ENCODE measurements at places on chromosomes 5 and 9.

GRCh38 chr9:87180361-87180760 is 233.1 kb upstream of the GAS1 start:
- no peak for DNase-seq

DNA sequence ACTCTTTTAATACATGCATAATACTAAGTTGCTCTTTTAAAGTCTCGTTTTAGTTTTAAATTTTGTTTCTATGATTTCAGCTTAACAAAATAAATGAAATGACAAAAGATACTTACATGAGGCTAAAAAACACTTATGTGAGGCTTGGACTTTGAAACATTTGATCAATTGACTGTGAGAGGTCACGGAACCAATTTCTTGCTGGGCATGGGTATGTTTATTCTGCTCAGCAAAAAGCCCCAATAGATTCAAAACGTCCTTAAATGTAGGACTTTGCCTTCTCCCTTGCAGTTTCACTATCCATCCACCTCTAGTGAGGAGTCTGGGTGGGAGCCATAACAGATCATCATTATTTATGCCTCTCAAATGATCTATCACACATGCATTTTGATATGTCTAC is 191.9 kb downstream of the ZSWIM6 start:
- no peak for DNase-seq

DNA sequence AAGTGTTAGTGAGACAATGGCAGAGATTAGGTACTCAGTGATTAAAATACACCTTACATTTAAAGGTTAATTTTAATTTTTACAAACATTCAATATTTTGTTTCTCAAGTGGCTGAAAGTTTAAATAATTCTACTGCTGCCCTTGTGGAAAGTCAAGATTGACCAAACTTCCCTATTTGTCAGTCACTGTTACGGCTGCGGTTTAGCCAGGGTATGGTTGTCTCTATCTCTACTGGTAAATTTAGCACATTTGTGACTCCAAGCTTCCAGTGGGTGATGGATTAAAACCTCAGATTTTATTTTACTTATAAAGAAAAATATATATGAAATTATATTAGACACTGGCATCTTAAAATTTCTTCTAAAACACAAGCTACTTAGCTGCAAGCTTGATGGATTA is 368.4 kb downstream of the CDH18 start:
- DNase-seq, result no peak

DNA sequence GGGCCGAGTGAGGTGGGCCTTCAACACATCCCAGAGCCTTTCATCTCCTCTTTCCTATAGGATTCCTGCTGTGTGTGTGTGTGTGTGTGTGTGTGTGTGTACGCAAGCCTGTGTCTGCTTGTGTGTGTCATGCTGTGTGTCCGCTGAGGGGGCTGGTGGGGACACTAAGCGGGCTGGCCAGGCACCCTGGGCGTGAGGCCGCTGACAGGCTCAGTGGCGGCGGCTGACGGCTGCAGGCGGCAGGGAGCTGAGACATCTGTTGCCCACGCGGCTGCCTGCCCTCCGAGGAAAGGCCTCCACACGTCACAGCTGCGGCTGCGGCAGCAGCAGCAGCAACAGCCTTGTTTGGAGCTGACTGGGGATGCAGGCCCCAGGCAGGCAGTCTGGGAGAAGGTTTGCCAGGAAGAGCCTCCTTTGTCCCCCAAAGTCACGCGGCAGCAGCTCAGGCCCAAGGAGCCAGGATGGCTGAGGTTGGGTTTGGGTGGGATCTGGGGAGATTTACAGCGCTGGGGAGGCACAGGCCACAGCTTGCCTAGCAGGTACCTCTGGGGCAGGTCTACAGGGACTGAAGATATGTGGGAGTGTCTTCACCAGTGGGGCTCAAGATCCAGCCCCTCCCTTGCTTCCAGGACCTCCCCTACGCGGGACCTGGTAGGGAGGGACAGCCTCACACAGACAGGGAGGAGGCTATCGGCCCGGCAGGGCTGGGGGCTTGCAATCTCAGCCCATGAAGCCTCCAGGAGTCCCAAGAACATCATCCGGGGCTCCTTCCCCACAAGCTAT is 1.8 kb downstream of the PDLIM4 start:
- no peak for DNase-seq

DNA sequence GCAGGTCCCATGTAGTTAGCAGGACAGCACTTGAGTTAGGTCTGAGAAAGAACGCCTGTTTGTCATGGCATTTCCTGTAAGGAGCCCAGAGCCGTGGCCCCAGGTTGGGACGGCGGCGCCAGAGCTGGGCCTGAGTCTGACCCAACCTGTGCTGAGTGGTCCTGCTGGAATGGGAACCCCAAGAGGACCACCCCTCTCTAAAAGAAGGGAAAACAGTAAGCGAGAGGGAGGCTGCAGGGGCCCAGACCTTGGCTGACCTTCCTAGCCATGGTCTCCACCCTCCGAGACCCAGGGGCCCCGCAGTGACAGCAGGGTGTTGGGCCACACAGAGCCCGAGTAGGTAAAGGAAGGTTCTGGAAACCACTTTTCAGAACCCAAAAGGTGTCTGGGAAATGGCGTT is 1.8 kb upstream of the LRRC14B start:
- no peak for DNase-seq

DNA sequence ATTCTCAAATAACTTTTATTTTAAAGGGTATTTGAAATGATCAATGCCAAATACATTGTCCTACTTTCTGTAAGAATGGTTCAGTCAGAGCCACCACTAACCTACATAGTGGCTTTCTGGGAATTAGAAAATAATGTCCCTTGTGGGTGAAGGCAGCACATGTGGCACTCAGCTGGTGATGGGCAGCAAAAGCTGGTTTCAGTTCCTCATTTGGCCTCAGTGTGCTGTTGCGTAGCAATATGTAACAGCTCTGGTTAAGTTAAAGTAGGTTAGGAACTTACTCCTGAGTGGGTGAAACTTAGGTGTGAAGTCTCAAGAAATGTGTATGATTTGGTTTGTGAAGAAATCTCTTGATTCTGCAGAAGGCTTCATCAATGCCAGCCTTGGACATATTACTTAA is 99.6 kb upstream of the SPEF2 start:
- DNase-seq, result no peak

DNA sequence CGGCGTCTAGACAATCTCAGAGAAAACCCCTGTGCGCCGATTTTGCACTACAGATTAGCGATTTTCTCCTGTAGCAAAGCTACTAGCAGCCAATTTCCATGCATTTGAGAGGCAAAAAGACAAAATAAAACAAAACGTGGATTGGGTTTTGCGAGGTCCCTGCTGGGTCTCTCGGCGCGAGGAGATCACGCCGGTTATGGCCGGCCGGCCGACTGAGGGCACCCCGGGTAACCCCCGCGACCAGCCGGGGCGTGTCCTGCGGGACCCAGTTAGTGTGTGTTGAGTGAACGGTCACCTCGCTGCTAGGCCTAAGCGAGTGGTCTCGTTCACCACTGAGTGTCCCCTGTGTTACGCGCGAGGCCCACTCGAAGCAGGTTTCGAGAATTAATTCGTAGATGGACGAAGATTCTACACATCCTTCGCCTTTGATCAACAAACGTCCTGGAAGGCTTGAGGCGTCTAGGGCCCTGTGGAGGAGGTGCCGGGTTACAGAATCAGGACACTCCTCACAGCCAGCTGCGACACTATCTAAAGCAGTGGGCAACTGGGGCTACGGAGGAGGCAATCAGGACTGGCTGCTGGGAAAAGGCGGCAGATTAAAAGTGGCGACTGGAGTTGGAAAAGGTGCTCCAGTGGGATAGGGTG is 764 bp upstream of the VDAC1 start:
- DNase-seq, result no peak

GRCh38 chr9:72141484-72141883 is 7.8 kb upstream of the GDA start:
- DNase-seq, result no peak

GRCh38 chr5:19855931-19856330 is 132.1 kb downstream of the CDH18 start:
- no peak for DNase-seq

DNA sequence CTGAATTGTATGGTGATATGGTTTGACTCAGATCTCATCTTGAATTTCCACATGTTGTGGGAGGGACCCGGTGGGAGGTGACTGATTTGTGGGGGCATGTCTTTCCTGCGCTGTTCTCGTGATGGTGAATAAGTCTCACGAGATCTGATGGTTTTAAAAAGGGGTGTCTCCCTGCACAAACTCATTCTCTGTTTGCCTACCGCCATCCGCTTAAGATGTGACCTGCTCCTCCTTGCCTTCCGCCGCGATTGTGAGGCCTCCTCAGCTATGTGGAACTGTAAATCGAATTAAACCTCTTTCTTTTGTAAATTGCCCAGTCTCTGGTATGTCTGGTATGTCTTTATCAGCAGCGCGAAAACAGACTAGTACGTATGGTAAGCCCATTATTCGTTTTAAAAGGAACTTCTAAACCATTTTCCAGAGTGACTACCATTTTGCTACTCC is 48.7 kb downstream of the SLC36A1 start:
- no peak for DNase-seq

- no peak for DNase-seq
These were observed 9.1 kb downstream of the GFPT2 start for GRCh38 chr5:180343831-180344695.

- no peak for DNase-seq
These were observed 9.3 kb downstream of the TMEM245 start for GRCh38 chr9:109110329-109111021.

GRCh38 chr9:105700668-105701067 is 6.3 kb downstream of the TMEM38B start:
- no peak for DNase-seq

- no peak for DNase-seq
These were observed 145.8 kb downstream of the ACTL7B start for GRCh38 chr9:108709997-108710396.

- no peak for DNase-seq
These were observed 64.9 kb downstream of the ZNF354C start for GRCh38 chr5:179124853-179125788.

GRCh38 chr5:122785294-122785693 is 10.4 kb downstream of the SNX2 start:
- no peak for DNase-seq

GRCh38 chr5:56406838-56407237 is 173.7 kb upstream of the ANKRD55 start:
- DNase-seq, result no peak

GRCh38 chr9:13220837-13221236 is 58.7 kb downstream of the MPDZ start:
- DNase-seq, result no peak

- DNase-seq, result no peak
These were observed 101.2 kb downstream of the EPB41L4A start for GRCh38 chr5:112317866-112318265.

GRCh38 chr5:61686491-61687257 is 354.6 kb downstream of the ZSWIM6 start:
- DNase-seq, result no peak

- DNase-seq, result no peak
These were observed 458.5 kb downstream of the MAT2B start for GRCh38 chr5:163963881-163964280.

DNA sequence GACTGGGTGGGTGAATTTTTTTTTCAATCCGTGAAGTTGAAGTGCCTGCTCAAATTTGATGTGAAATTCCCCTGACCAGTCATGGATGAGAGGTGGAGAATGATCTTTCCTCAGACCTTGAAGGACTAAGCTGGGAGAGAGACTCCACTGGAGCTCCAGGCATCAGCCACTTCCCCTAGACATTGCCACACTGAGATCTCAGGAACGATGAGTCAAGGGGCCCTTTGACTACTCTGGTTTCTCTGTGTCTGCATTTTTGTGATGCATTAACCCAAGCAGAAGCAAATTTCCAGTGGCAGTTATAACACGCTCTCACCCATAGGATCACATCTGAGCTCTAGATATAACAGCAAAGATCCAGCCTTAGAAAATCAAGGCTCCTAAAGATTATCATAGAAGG is 171.2 kb upstream of the KIF2A start:
- DNase-seq, result no peak

DNA sequence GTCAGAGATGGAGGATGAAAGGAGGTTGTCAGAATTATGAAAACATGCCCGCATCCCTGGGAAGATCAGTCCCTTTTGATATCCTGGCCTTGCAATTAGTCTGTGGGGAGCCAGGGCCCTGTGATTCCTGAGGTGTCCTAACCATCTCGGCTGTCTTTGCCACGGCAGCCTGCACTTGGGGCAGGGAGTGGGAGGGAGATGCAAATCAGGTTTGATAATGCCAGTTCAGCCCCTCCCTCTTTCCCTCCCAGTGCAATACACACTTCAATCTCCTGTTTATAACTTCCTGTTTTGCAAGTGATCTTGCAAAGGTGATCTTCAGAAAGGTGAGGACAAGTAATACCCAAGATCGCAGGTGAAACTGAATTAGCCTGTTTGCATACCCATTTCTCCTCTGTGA is 114.0 kb upstream of the ALDH1B1 start:
- no peak for DNase-seq

DNA sequence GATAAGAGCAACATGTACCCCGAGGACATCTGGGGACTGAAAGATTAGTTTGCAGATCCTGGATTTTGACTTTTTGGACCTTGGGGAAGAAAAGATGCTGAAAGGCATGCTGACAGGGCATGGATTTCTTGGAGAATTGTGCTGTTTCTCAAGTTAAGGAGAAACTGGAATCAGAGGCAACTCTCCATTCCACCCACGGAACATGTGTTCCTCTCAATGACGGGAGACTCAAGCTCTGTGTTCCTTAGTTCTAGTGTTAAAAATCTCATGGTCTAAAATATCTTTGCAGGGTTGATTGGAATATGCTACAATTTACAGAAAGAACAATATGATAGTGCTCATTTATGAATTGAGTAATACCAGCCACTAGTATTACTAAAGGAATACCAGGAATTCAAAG is 34.4 kb upstream of the CDH12 start:
- DNase-seq, result no peak

Data from COLO829 (cell line).